ENCODE measurements at places on chromosomes 12 and 14.

DNA sequence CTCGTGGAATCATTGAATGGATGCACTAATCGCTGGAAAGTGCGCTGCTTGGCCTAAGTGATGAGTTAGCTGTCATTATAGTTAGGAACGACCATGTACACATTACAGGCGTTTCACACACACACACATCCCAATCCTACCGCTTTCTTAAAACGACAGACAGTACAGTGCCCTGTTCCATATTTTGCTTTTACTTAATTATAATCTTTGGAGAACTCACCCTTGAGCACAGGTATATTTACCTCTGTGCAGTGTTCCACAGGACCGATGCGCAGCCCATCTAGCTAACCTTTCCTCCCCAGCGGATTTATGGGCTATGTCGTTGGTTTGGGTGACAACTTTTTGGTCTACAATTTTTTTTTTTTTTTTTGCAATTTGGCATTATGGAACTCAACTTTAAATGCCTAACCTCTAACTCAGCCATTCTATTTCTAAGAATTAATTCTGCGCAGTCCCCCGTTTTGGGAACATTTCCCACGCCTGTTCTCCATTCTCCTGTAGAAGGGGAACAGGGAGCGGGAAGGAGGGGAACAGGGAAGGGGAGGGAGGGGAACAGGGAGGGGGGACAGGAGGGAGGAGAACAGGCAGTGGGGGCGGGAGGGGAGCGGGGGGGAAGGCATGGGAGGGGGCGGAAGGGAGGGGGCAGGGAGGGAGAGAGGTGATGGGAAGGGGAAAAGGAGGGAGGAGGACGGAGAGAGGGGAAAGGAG is 663 bp upstream of the ULK1 start:
- DNase-seq = no peak

DNA sequence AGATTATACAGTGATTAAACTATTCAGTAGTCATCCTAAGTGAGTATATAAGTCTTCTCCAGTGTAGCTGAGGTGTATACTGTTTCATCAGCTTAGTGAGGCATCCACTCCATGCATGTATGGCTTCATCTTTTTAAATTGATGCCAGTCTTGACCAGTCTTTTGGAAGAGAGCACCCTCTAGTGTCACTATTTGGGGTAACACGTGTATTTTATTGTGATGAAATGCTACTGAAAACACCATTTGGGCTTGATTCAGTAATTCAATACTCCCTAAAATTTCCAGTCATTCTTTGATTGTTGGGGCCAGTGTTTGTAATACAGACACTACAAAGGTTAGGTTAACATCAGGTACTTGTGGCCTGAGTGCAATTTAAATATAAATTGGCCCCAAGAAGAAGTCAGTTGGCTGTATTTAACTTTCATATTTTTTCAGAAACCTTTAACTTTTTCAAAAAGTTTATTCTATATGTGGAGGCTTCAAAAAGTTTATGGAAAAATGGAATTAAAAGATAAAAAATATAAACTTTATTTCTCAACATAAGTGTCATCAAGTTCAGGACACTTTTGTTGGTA is 35.3 kb downstream of the MIPOL1 start:
- peak; percentile 40 for DNase-seq

GRCh38 chr12:89354612-89355067 is 2.3 kb upstream of the DUSP6 start:
- DNase-seq = peak; percentile 81

- no peak for DNase-seq
These were observed 16.7 kb upstream of the ERC1 start for GRCh38 chr12:974271-974862.

GRCh38 chr12:47367912-47368537 is 288.3 kb upstream of the AMIGO2 start:
- DNase-seq = no peak

All from NB4 (cell line).